ENCODE measurements at places on chromosomes 13 and 19.

DNA sequence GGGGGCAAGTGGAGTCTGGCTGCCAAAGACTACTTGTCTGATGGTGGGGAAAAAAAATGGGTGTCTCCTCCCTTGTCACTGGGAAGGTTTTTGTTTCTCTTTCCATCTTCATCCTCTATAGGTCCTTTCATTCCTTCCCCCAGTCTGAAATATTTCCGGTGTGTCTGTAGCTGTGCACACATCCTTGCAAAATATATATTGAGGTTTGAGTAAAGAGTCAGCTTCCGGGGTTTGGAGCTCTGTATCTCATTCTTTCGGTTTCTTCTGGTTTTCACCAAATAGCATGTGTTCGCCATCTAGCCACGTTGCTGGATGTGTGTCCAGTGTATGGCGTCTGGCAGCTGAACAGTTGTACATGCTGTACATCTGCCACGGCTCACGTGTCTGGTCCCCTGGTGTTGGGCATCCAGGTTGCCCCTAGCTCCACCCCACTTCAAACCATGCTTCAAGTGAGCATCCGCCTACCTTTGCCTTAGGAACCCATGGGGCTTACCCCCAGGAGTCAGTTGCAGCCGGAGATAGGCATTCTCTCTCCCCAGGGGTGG, 142.2 kb downstream of the SIPA1L3 start:
- no peak for DNase-seq

GRCh38 chr13:22014469-22014868, 343.6 kb downstream of the FGF9 start:
- DNase-seq, result no peak

DNA sequence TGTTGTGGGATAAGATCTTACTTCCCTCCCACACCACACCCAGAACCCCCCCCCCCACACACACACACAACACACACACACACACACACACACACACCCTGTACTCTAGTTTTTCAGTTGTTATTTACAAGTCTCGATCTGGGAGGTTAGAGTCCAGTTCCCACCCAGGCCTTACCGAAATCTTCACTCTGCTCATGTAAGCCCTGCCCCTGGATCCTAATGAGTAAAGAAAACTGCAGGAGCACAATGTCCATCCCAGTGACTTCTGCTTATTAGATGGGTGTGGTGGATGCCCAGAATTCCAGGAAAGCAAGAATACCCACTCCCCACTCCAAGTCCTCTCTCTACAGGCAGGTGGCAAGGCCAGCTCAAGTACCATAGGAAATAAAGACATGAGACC, 23.0 kb downstream of the STARD13 start:
- DNase-seq, result no peak

DNA sequence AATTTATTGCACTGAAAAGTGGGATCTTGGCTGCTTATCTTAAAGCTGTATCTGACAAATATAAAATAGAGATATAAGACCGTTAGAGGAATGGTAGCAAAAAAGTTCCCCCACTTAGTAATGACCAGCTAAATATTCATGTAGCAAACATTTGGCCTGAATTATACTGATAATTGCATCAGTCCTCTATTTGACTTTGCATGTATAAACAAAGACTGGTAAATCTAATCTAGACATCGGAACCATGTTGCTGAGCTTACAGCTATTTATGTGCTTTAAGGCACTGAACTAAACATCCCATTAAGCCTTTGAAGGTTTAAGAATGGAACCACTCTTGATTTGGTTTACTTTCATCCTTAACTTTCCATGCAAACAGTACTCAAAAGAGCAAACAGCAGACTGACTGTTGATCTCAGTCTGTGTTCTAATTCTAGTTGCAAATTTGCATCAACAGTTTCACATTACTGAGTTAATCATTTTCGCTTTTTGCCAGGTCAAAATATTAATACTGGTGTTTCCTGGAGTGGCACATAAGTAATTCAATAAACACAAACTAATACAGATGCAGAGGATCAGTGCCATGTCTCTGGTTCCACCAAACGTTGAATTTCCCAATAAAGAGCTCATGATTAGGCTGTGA, 203.5 kb upstream of the HTR2A start:
- no peak for DNase-seq

All from stimulated activated CD8-positive, alpha-beta memory T cell treated with anti-CD3 and anti-CD28 coated beads, Interleukin-7, amount 100 ng/mL, for 1 hour (primary cell).